NCI-H446 treated with DMSO at 0.1 percent for 48 hours (cell line): ENCODE measurements at places on chromosomes 5 and 9.

DNA sequence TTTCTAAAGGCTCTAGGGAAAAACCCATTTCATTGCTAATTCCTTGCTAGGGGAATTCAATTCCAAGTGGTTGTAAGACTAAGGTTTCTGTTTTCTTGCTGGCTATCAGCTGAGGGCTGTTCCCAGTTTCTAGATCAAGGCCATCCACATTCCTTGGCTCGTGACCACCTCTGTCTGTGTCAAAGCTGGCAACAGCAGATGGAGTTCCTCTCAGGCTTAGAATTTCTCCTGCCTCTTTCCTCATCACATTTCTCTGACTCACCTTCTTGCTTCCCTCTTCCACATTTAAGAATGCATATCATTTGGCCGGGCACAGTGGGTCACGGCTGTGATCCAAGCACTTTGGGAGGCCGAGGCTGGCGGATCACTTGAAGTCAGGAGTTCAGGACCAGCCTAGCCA lies 19.0 kb downstream of the DAB2IP start:
- DNase-seq = no peak

GRCh38 chr9:135045928-135046738 lies 41.3 kb upstream of the OLFM1 start:
- no peak for DNase-seq

DNA sequence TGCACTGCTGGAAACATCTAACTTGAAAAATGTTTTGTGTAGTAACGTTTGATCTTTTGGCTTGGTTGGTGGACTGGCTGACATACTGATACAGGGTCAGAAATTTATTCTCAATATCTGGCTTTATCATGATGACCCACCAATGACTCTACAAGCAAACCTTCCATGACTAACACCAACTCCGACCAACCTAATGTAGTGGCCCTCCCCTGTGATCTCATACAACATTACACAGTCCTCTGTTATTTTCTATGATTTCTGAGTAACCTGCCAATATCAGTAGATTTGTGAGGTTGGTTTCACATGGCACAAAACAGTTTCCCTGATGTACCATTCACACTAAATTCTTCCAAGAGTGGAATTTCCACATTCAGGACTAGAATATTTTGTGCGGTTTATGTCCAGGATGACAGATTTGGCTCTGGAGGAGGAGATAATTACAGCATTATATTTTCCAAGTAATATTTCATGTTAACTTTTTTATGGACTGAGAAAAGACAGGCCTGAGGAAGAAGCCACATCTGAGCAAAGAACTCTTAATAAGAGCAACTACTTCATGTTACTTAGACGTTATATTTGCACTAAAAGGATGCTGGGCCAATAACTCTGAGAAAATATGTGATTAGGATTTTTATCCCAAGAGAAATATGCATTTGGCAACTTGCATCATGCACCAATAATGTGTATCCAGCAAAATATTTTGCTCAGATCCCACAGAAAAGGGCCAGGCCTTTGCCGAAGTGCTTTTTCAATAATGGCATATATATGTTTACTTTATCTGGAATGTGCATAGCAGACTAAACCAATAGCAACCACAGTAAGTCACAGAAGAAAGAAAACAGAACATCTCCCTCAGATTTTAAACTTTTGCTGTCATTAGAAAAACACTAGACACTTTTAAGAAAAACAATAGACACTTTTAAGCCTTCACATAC lies 273.4 kb downstream of the KCNN2 start:
- no peak for DNase-seq

- no peak for DNase-seq
These were observed 150.9 kb downstream of the NUDT12 start for GRCh38 chr5:103411711-103412110.

DNA sequence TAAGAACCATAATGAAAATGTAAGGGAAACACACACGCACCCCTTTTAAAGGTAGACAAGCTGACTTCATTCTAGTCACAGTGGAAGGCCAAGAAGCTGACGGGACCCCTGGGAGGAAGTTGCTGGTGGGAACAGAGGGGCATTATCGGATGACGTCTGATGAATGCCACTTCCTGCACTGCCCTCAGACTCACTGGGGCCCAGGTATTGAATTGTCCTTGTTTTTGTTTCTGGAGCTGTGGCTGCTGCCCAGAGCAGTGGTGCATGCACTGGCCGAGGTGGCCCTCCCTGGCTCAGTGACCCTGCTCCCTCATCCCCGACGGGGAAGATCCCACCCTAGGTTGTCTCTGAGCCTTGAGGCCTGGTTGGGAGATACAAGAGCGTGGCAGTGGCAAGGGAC lies 15.3 kb upstream of the RPL26L1 start:
- DNase-seq = no peak

DNA sequence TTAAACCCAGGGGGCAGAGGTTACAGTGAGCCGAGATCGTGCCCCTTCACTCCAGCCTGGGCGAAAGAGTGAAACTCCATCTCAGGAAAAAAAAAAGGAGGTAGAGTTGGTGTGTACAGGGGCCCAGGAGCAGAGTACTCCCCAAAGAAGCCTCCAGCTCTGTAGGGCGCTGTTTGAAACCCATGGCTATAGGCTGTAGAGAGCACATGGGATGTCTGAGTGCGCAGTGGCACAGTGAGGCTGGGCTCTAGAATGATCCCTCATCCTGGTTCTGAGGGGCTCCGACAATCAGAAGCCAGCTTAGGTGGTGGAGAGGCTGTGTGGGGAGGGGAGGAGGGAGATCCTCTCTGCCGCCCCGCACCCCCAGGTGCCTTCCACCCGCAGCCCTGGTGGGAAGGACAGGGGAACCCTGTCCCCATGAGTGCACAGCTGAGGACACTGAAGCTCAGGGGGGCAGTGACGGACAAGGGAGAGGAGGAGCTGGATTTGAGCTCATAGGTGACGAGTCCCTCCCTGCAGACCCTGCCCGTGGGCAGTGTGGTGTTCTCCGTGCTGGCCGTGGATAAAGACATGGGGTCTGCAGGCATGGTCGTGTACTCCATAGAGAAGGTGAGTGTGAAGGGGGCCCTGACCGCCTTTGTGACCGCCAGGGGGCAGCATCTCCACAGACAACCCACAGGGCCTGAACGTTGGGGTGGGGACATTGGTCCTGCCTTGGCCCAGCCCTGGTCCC lies 24.6 kb downstream of the CDHR2 start:
- no peak for DNase-seq

DNA sequence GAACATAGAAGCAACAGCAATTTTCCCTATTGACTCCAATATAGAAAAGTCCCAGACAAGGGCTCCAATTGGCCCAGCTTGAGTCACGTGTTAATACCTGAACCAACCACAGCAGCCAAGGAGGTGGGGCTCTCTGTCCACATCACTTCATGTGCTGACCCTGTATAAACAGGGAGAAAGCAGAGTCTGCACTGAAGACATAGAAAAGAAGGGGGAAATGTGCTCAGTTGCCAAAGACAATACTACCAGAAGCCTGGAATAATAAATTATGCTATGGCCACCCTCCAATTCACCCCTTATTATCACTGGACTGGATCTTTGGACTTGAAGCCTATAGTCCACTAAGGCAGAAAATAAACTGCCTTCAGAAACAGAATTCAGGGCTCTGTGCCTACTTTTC lies 275.4 kb downstream of the EPB41L4A start:
- no peak for DNase-seq

- DNase-seq = no peak
These were observed 3.6 kb upstream of the SPATA31D1 start for GRCh38 chr9:81984928-81985327.

DNA sequence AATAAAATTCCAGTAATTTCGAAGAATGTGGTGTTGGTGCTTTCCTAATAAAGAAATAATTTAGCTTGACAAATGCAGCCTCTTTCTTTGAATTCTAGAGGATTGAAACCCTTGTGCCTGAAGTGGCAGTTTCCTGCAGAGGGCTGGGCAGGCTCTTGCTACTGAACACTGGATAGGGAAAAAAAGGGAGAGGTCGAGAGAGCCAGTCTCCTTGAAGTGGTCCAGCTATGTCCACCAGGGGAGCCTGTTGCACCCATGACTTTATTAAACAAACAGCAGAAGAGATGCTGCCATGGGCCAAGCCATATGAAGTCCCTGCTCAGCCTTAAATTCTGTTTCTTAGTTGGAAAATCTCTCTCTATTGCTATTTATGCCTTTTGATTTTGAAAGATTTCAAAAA lies 178.4 kb downstream of the SMARCA2 start:
- DNase-seq = no peak

- no peak for DNase-seq
These were observed 29.2 kb downstream of the CDKN2A start for GRCh38 chr9:21964925-21965385.

DNA sequence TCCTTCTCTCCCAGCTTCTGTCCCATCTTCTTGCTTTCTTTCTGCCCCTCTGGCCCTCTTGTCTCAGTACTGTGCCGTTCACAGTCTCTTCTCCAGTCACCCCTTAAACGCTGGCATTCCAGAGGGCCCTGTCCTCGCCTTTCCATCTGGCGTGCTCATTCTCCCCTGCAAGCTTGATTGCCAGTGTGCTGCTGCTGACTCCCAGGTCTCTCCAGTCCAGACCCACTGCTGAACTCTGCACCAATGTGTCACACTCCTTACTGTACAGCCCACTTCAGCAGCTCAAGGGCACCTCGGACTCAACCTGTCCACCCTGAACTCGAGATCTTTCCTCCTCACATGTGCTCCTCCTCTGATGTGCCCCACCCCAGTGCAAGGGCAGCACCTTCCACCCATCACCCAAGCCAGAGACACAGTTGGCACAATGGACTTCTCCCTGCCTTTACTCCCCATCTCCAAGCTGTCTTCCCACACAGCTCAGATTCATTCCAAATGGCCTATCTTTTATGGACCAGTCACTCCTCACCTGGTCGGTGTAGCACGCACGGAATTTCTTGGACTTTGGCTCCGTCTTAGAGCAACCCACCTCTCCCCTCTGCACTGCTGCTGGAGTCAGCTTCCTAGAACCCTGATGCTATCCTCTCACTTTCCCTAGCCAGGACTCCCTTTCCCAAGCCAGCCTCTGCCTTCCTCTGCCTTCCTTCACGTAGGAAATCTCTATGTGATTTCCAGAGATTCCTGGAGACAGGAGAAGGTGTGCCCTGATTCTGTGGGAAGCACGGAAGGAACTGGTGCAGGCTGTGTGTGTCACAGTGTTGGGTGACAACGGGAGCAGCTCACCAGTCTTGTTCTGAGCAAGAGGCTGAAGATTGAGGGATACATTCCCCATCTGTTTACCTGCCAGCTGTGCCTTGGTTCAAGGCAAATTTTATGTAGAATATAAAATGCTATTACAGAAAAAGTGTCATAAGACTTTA lies 26.0 kb upstream of the SLC2A8 start:
- no peak for DNase-seq

DNA sequence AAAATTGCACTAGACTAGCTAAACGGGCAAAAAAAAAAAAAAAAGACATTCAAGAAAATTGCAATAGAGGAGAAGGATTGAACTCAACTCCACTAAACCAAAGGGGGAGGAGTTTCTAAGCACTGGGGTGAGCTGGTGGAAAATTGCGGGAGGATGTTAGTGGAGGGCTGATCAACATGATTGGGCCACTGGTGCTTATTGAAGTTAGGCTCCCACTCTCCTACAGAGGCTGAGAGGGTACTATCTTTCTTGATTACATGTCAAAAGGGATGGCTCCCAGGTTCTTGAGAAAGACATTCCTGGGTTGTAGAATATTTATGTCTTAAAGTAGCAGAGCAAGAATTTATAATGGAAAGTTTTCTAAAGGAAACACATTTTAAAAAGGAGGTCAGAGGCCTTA lies 38.0 kb downstream of the CAMK4 start:
- DNase-seq = no peak

GRCh38 chr5:9820691-9821449 lies 190.7 kb upstream of the TAS2R1 start:
- no peak for DNase-seq

DNA sequence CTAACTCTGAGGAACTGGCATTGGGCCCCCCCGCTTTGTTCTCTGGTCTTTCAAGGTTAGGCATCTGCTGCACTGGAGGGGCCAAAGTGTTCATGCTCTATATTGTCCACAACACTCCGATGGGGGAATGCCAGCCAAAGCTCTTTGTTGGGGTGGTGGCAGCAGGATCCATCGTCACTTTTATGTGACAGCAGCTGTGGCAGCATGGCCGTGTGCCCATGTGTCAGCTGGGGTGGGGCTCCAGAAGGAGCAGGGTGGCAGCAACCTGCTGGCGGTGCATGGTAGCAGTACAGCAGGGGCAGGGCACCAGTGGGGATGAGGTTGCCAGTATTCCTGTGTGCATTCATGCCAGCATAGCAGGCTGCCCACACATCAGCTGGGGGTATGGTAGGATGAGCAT lies 28.2 kb downstream of the ITGA2 start:
- DNase-seq = no peak

DNA sequence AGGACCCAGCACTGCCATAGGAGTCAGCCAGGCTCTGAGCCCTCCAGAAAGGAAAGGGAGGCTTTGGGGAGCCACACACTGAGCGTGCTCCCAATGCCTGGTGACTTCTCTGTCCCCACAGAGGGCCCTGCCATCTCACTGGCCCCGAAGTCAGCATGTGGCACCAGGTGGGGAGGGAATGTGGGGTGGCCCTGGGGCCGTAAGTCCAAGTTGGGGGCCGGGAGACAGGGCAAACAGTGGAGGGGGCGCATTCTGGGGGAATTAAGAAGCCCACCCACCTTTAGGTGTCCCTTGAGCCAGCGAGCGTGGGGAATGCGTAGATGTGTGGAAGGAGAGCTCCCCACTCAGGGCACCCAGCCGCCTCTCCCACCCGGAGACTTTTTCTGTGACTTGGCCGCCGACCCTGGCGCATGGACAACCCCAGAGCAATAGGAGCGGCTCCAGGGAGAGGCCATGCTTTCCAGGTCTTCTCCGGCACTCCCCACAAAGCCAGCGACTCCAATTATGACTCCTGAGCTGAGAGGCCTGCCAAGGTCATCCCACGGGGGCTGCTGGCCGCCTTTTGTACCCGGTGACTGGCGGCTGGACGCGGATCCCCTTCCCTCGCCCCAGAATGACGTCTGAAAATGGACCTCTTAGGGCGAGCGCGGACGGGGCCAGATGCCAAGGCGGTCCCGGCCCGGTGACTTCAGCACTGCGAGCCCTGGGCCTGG lies 9.8 kb downstream of the IRX1 start:
- DNase-seq = no peak

DNA sequence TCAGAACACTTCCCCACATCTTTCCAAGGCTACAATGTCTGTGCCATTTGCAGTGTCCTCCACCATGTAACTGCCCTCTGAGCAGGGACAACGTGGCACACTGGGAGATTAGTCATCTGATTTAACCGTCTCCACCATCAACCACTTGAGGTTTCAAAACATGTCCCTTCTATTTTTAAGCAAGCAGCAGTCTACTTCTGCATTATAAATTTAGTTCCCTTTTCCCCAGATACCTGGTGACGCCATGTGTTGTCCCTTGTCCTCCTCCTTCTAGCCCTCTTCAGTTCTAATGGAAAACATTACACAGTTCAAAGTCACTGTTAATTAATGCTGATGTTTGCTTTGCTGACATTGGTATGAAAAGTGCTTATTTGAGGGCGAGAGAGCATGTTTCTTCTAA lies 52.8 kb downstream of the ATP10B start:
- DNase-seq = no peak

GRCh38 chr5:174098694-174099093 lies 53.2 kb downstream of the NSG2 start:
- no peak for DNase-seq

DNA sequence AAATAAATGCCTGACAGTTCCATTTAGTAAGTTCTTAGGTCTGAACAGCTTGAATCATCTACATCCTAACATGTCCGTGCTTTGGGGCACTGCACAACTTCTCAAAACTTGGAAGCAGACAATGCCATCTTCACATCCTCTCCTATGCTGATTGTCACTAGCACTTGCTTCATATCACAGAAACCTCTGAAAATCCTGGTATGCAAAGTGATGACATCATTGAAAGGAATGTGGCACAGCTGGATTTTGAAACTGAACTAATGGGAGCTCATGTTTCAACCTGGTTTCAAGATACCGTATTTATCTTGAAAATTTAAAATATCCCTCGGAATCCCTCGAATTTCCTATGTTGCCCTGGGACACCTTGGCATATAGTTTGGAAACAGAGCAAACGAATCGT lies 490.2 kb upstream of the DAP start:
- no peak for DNase-seq
